CD8-positive, alpha-beta T cell (primary cell): ENCODE measurements at places on chromosomes 5 and 9. TPM values are rescaled to one million over a fixed set of nuclear protein-coding genes. Genes with fewer than 3 reads are reported as not detected.

DNA sequence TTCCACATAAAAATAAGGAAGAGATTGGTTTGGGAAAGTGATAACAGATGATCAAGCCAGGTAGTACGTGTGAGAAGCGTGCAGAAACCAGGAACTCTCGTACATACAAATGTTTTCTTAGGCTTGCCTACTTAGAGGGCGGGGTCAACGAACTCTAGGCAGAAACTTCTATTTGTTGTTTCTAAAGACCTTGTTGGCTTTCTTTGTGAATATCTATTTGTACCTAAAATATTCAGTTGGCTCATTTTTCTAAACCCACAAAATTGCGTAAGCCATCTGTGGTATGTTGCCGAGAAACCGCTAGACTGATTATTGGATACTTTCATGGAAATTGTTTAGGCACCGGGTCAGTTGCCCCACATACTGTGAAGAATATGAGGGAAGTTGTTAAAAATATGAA lies 458.5 kb downstream of the MAT2B start:
- DNase-seq = no peak

DNA sequence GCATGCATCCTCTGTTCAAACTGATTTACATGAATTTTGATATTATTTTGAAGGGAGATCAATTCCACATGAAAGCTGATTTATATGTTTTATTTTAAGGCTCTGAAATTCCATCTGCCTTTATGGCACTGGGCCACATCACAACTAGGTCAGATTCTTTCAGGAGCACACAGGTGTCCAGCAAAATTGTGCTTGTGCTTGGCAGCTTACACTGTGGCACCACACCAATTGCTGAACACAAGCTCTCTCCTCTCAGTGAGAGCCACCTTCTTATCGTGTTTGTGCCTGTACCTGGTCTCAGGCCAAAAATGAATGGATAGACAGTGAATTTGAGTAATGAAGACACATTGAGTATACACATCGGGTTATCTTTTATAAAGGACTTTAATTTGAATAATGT lies 200.4 kb downstream of the CDH10 start:
- no peak for DNase-seq

- no peak for DNase-seq
These were observed 82.5 kb upstream of the SLC1A3 start for GRCh38 chr5:36523926-36524325.

DNA sequence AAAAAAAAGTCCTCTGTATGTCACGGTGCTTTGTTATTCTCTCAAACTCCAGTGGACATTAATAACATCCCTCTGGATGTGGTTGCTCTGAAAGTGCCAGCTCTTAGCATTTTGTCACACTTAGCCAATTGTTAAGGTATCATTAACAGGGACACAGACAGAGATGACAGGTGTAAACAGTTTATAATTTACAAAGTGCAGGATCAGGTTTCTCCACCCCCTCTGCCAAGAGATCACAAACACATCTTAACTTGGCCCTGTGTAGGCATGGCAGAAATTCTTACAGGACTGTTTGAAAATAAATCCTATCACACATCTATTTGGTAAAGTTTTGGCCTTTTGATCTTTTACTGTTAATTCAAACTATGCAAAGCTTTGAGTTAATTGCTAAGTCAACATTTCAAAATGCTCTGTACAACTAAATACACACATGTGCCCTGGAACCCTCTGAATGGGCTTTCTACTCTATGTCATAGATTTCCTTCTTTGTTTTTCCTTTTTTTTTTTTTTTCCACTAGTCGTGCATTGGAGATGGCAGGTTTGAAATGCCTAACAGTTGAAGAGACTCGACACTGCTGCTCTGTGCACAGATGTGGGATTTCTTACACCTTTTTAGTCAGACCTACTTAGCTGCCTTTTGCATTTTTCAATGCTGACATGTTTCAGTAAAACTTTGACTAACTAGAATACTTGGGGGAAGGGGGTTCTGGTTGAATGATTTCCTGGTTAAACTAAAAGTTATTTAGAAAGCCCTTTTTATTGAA lies 41.7 kb downstream of the SEMA6A start:
- no peak for DNase-seq

NRARP gene
- total RNA-seq = 1.00 TPM

ACOT12 gene
- not detected for total RNA-seq

WDR31 gene
- 0.43 TPM for total RNA-seq

LRRC19 gene
- not detected for total RNA-seq

UNC13B gene
- total RNA-seq = 0.14 TPM
